AG08396 (cell line): ENCODE measurements at places on chromosomes 3 and 15.

- peak; percentile 48 for DNase-seq
Measured at GRCh38 chr3:11145888-11146287, 8.4 kb upstream of the HRH1 start.

DNA sequence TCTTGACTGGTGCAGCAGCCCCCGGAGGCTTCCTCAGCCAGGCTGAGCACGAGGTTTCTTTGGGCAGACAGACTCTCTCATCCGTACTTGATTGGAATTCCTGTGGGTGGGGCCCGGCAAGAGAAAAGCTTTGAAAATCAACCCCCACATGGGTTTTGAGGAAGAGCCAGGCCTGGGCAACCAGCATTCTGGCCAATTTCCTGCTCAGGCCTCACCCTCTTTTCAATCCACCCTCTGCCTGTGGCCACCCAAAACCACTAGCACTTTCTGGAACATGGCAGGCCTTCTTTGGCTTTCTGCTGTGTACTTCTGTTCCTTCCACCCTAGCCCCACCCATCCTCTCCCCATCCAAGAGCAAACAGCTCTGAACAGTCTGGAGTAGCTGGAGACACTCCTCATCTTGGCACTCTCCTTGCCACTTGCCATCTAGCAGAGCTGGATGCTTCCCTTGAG lies 5.9 kb downstream of the MYO5C start:
- DNase-seq, result no peak

DNA sequence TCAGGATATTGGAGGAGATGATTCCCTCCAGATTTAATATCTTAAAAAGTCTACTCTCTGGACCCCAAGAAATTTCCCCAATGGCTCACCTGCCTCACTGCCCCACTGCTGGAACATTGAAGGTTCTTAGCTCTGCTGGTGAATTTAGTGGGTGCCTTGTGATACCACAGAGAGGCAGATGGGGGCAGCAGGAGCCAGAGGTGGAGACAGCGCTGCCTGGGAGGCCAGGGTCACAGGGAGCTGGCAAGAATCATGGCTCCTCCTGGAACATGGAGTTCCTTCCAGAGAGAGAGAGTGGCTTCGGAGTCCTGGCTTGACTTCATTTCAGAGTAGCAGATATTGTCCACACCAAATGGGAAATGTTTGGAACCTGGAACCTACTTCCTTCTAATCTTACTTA lies 263.5 kb upstream of the CFAP20DC start:
- peak; percentile 57 for DNase-seq

DNA sequence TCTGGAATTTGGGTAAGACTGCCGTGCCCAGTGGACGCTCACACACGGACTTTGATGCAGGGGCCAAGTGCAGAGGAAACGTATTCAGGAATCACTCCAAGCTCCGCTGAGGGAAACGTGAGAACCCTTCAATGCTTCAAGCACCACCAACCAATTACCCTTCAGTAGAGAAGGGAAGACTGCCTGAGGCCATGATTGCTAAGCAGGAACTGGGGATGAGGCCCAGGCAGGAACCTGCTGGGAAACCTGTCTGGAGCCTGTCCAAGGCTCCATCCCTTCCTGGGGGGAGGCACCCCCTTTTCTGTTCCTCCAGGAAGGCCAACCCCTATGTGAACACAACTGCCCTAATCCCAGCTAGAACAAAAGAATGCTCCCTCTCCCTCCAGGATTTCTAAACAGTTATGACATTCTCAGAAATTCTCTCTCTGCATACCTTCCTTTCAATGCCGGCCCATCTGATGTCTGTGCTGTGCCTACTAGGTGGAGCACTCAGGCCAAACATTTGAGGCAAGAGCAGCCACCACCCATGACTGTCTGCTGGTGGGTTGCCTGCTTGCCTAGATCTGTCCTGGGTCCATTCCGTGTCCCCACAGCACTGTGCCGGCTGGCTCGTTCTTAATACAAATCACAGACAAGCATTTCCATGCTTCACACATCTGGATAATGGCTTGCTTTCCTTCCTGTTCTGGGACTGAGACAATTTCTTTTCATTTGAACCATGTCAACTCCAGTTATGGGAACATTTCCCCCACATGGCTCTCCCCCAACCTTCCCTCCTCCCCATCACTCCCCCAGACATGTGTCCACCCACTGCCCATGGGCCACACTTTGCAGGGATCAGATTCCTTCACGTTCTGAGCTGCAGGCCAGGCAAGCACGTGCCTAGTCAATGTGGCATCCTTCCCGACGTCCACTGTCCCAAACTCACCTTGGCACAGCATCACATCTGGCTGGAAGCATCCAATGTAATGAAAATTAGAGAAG lies 149.4 kb downstream of the ADAMTS17 start:
- DNase-seq, result no peak

DNA sequence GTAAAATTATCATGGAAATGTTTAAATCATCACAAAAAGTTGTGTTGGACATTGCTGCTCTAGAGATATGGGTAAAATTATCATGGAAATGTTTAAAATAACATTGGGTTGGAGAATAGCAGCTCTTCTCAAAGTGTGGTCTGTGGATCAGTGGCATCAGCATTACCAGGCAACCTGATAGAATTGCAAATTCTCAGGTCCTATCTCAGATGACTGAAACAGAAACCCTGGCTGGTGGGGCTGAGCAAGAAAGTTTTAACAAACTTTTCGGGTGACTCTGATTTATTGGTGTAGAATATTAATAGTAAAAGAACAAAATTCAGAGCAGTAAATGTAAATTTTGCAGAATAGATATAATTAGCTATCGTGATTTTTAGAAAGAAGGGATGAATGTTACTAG lies 28.9 kb downstream of the NXPE3 start:
- no peak for DNase-seq

GRCh38 chr3:122000936-122001605 lies 21.0 kb downstream of the ILDR1 start:
- peak; percentile 29 for DNase-seq

DNA sequence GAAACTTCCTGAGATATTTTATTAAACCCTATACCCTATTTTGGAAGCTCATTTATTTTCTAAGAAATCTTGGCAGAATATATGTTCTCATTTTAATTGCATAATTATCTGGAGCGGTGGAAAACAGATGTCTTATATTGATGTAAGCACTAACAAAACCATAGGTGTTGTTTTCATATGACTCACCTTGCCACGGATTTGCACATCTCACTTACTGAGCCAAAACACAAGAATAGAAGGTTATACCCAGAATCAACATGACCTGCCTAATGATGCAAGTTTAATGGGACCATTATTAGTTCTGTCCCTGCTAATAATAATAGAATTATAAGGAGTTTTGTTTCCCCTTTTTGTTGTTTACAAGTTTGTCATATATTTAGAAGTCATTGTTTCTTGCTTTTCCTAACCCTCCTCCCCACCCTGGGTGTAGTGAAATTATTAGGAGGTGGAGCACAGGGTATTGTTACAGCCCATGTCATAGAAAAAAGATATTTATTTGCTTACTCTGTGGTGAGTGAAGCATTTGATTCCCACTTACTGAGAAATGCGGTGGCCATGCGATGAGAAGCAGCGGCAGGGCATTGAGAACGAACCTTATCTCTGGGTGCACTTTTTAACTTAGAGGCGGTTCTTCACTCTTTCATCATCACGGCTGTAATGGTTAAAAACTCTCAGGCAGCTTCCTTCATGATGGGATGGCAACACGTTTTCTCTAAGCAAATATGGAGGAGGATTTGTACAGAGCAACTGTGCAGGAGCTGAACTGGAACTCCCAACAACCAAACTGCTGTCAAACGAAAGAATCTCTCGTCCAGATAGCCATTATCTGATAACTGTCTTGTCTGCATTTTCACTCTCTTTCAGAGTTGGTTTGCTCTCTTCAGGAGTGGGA lies 521 bp downstream of the IL5RA start:
- no peak for DNase-seq

GRCh38 chr15:66709884-66710283 lies 7.8 kb downstream of the SMAD6 start:
- no peak for DNase-seq

- DNase-seq, result no peak
Measured at GRCh38 chr3:31523543-31523942, 9.2 kb upstream of the STT3B start.

GRCh38 chr3:125179884-125180240 lies 32.7 kb downstream of the SLC12A8 start:
- no peak for DNase-seq
